ENCODE measurements at places on chromosomes 7 and 10.

DNA sequence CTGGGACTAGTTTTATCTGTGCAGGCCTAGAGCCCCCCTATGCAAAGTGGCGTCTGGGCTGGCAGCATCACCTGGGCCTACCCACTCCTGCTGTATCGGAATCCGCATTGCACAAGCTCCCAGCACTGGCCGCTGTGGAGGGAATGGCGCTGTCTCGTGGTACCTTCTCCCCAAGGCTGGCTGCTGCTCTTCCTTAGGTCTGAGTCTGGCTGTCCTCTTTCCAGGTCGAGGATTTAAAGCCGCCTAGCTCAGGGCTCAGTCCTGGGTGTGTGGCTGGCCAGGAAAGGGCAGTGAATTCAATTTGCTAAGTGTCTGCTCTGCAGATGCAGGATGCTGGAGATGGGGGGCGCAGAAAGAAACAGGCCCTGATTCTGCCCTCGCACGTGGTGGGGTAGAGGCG lies 44.7 kb downstream of the MGMT start:
- DNase-seq: no peak

DNA sequence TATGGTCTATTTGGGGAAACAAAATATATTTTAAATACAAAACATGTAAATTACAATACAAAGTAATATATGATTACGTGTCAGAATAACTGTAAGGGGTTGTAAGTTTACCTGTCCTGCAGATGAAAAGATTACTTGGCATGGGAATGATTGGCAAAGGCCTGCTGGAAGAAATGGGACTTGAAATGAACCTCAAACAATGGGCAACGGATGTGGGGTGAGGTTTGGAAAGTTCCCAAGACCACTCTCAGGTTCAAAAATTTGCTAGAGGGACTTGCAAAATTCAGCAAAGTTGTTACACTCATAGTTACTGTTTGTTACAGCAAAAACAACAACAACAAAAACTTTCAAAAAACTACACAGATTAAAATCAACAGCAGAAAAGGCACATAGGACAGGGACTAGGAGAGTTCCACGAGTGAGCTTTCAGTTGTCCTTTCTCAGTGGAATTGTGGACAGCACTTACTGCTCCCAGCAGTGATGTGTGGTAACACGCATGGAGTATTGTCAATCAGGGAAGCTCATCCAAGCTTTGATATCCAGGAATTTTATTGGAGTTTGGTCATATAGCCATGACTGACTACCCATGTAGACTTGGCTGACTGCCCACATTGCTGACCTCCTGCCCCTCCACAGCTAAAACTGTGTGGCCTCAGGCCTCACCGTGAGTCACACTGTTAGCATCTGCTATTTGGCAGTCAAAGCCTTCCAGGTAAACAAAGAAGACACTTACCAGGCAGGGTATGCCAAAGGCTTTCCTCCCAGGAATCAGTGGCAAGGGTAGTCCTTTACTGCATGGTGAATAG lies 43.8 kb downstream of the EXOC6 start:
- no peak for DNase-seq

DNA sequence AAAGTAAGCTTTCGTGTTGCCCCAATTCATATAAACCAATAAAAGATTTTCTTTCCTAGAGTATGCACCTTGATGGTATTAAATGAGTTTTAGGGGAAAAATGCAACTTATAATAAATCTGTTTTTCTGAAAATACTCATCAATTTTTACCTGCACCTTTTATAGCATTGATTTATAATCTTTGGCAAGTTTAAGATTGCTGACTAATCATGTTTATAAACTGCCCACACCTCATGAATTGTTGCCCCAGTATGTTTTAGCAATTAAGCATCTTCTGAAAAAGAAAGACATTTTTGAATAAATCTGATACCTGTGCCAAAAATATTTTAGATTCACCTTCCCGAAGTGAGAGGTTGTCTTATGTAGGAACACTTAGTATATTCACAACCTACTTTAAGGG lies 420.0 kb downstream of the THSD7A start:
- DNase-seq: no peak

DNA sequence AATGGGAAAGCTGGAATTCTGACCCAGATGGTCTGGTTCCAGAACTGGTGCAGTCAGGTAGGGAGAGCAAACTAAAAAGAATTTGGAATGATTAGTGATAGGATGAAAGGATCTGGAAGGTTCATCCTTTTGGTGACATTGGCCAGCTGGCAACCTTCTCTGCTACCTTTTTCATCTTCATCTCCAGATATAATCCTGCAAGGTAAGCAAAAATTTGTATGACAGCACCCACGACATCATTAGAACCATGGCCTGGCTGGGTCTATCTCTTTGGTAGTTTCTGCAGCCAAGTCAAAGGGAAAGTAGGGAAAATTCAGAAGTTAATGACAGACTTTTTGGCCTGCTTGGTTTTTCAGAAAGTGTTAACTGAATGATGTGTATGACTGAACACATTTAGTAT lies 188.9 kb upstream of the MALRD1 start:
- DNase-seq: no peak

- no peak for DNase-seq
These were observed 60.9 kb upstream of the COL1A2 start for GRCh38 chr7:94333810-94334209.

DNA sequence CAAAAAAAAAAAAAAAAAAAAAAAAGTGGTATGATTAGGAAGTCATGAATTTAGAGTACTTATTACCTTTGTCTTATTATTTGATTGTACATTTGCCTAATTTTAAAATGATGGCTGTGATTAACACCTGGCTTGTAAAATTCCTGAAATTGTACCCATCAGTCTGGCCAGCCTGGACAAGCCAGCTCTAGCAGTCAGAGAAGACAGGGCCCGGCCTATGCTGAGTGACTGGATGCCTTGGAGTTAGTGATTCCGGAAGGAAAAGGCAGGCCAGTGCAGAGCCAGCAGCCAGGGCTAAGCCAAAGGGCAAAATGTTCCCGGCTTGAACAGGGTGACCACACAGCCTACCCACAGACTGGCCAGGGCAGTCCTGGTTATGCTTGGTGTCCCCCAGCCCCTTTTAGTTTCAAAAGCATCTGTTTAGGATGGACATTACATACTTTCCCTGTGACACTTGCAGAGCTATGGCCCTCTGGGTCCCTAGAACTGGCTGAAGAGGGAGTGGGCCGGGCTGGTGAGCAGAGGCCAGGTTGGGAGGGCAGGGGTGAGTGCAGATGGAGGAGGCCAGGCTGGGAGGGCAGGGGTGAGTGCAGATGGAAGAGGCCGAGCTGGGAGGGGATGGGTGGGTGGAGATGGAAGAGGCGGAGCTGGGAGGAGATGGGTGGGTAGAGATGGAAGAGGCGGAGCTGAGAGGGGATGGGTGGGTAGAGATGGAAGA lies 61.7 kb downstream of the PROSER2 start:
- no peak for DNase-seq

DNA sequence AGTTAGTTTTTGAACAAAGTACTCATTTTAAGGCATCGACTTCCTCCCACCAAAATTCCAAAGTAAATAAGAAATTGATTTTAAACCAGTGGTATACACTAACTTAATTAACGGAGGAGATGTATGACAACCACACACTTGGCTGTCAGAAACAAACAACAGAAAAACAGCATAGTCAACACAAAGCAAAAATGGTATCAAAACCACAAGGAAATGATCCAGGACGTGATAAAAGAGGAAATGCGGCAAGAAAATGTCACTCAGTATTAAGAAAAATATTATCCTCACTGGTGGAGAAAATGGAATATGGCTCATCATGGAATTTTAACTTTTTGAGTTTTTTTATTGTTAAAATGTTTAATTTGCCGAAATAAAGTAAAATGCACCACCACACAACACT lies 17.5 kb downstream of the KIAA1549 start:
- DNase-seq: no peak

GRCh38 chr10:113047963-113048781 lies 98.1 kb downstream of the TCF7L2 start:
- no peak for DNase-seq

GRCh38 chr7:88668591-88668990 lies 90.9 kb upstream of the ZNF804B start:
- DNase-seq: no peak

GRCh38 chr10:128007971-128008370 lies 101.1 kb downstream of the PTPRE start:
- no peak for DNase-seq

DNA sequence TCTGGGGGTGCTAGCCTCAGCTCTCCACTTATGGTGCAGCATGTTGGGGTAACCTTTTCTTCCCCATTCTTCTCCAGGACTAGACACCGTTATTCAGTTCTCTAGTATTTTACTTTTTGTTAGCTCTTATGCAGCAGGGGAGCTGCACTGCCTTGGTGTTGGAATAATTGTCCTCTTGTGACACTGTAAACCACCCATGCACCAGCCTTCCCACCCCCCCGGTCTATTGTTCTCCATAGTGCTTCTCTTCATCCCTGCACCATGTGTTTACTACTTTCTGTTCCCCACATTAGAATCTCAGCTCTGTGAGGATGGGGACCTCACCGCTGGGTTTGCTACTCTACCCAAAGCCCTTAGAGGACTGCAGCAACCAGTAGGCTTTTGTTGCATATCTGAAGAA lies 230.7 kb downstream of the RPS24 start:
- DNase-seq: no peak

DNA sequence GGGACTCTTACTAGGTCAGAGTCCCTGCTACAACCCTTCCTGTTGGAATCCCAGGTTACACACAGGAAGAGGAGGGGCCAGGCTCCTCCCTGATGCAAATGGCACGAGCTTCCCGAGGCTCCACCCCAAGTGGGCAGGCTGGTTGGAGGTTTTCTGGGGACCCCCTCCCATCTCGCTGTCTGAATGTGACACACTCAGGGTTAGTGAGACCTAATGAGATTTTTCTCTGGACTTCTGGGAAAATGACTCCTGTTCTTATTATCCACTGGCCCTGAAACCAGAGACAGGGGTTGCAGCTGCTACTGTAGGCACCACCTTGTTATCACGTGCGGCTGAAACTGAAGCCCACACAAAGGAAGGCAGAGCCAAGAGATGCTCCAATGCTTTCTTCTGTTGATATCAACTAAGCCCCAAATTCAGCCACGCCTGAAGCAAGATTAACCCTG lies 103.3 kb downstream of the FAM107B start:
- DNase-seq: no peak

DNA sequence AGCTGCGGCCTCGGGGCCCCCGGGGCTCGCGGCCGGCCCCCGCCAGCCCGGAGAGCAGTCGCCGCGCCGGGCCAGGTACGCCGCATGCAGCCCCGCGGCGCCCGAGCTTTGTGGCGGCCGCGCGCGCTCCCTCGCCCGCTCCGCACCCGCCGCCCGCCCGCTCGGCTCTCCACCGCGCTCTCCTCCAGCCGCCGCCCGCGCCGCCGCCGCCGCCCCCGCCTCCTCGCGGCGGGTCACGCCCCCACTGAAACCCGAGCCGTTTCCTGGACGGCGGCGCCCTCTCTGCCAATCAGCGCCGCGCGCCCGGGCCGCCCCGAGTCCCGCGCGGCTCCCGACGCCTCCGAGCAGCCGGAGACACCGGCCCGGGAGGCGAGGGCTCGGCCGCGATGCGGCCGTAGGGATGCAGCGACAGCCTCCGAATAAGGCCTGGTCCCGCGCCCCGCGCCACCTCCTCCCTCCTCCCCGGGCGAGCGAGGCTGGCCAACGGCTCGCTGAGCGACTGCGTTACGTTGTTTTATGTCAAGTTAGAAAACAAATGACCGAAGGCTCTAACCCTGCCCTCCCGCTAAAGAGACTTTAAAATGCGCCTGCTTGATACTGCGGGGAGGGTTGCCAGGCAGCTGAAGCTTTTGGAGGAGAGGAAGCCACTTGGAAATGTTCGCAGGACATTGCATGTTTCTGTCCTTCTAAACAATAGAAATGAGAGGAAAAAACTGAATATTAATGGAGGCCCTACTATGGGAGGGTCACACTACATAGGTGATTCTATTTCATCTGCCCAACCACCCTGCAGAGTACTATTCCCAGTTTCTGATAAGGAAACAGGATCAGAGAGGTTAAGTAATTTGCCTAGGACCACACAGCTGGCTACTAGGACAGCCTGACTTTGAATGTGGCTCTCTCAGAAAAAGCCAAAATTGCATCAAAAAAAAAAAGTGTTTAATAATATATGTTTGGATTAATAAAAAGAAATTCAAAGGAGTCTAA lies at the start of gene FGFR2:
Gene FGFR2, minus strand, starts transcription at position 182 of the 987 bp plus-strand sequence. CDS start 4,627 bp downstream, outside the sequence.
- DNase-seq: peak; percentile 22

GRCh38 chr10:50231515-50232260 lies 19.6 kb downstream of the ASAH2 start:
- no peak for DNase-seq

GRCh38 chr7:146090023-146090645 lies 26.5 kb upstream of the CNTNAP2 start:
- peak; percentile 44 for DNase-seq

- no peak for DNase-seq
These were observed 7.1 kb downstream of the VIM start for GRCh38 chr10:17235136-17235535.

DNA sequence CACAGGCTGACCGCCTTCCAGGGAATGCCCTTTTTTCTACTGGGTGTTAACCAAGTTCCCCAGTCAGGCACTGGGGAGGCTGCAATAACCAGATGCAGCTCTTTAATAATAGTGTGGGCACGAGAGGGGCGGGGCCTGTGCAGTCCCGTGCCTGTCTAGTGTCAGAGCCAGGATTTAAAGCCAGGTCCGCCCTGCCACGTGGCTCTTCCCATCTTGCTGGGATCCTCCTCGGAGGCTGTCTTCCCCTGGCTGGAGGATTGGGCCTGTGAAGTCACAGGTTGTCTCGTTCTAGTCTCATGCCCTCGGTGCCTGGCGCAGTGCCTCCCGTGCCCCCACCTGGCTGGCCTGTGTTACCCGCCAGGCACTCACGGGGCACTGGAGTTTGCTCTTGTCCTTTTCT lies 25.2 kb downstream of the TMEM120A start:
- no peak for DNase-seq

DNA sequence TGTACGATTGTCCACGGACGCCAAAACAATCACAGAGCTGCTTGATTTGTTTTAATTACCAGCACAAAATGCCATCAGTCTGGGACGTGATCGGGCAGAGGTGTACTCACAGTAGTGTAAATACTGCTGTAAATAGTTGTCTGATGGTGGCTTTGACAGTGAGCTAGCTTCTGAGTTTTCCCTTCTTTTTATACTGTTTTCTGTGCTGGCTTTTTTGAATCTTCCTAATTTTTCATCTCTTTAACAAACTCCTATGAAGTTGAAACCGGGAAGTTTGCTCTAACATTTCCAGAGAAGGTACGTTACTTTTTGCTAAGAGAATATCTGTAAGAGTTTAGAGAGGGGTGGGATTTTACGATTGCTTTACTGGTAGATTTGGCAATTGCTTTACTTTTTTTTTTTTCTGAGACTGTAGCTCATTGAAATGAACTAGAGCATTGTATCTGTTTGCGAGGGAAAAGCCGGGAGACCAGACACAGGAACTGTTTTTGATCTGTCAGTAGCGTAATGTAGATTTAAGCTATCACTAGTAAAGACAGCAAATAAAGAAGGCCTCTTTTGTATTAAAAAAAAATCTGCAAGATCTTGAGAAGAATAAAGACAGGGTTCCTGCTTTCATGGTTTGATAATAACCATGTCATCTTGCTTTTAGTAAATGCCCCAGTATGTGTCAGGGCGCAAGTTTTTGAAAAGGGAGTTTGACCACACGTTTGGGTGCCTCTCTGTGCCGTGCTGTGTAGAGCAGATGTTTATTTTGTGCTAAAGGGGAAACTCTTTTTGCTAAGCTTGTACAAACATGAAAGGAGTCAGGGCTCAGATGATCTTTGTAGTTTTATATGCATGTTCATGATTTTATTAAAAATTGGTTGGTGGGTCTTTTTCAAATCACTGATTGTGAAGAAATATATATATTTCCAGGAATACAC lies 712 bp downstream of the FOXP2 start:
- no peak for DNase-seq

All from GM12865 (cell line).